SK-N-MC (cell line): ENCODE measurements at places on chromosomes 4 and X.

GRCh38 chrX:11566789-11567188, 98.9 kb downstream of the ARHGAP6 start:
- DNase-seq, result no peak

DNA sequence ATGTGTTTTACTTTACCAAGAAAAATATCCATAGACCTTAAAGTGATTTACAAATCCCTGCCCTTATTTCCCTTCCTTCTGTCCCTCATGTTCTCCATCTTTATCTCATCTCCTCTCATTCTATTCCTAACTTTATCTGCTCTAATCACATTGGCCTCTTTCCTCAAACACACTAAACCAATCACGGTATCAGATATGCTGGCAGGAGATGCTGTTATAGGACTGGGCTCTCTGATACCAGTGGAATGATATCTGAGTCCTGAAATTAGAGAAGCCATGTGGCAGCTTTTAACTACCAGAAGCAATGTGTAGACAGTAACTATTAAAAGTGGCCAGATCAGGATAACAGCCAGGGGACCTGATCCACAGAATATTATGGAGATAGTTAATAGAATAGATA, 49.9 kb upstream of the GIMD1 start:
- DNase-seq, result no peak

- DNase-seq, result no peak
Measured at GRCh38 chr4:156734965-156735895, 236.4 kb downstream of the PDGFC start.

DNA sequence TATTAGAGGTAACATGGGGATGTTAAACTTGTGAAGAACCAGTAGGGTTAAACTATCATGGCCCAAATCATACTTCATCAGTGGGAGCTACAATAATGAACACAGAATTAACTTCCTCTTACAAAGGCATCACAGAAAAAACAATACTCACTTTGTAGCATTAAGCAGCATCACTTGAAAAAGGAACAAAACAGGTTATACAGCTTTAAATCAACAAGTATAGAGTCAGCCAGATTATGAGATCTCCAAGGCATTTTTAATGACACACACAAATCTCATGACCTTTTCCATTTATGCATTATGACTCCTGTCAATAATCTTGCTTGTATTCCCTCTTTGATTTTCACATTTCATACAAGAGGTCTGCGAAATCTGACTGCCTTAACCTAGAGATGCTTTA, 18.3 kb downstream of the FBXL5 start:
- DNase-seq, result no peak

GRCh38 chr4:165326831-165327210, 648 bp upstream of the MSMO1 start:
- DNase-seq, result peak; percentile 34

DNA sequence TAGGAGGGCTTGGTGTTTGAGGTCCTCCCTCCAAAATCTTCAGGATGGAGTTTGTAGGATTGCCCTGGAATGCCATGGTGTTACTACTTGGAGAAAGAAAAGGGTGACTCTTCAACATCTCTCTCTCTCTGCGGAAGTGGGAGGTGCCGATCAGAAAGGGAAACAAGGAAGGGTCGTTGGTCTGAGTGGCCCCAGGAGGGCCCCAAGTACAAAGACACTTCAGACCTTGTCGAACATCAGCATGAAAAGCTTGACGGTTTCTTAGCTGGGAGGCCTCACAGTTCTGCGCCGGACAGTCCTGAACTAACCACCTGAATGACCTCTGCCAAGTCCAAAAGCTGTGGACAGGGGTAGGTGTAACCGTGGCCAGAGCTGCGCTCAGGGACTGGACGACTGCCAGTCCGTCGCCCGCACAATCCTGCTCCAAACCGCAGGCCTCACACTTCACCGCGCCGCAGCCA, 646 bp upstream of the GSX2 start:
- no peak for DNase-seq

DNA sequence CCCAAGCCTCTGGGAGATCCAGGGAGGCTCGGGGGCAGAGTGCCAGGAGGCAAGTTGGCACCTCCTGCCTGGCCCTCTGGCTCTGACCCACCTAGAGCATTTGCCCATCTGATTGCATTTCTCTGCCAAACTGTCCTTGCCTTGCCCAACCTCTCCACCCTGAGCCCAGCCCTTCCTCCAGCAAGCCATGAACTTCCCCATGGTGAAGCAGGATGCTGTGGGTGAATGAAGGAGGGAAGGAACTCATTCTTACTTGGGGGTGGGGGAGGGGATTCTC, 9.3 kb upstream of the CNGA2 start:
- no peak for DNase-seq
